ENCODE measurements at places on chromosomes 5 and 9.

GRCh38 chr9:81239388-81239787, 450.0 kb downstream of the TLE1 start:
- no peak for DNase-seq

DNA sequence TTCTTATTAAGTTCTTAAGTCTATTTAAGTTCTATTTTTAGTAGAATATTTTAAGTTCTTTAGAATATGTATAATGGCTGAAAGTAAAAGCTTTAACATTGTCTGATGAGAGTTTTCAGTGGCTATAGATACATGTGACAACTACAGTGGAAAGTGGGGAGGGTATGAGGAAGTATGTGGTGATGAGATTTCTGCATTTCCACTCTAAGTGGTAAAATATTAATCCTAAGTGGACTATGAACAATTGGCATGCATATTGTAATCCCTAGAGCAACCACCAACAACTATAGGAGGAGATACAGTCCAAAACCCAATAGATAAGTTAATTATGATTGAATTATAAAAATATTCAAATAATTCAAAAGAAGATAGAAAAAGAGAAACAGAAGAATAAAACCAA, 183.6 kb downstream of the GADD45G start:
- no peak for DNase-seq

DNA sequence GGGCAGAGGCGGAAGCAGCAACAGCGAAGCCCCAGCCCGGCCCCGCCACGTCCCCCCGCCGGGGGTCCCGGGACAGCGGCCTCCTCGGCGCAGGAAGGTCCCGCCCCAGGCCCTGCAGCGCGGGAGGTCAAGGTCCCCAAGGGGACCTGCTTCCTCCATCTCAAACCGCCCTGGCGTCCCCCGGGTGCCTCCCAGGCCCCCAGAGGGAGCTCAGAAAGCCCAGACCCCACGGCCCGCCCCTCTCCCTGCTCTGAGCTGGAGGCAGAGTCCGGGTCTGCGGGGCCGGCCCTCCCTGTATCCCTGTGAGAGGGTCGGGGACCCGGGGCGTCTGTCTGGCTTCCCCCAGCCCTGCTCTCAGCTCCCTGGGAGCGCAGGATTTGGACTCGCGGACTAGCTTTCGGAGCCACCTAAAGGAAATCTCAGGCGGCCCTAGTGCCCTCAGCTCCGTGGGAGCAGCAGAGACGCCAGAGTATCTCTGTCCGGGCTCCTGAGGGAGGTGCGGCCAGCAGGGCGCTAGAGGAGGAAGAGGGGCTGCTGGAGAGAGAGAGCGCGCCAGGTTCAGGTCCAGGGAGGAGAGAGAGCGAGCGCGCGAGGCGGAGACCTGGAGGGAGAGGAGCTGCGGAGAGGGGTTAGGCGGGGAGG, 30.7 kb downstream of the EXOC3 start:
- DNase-seq, result no peak

DNA sequence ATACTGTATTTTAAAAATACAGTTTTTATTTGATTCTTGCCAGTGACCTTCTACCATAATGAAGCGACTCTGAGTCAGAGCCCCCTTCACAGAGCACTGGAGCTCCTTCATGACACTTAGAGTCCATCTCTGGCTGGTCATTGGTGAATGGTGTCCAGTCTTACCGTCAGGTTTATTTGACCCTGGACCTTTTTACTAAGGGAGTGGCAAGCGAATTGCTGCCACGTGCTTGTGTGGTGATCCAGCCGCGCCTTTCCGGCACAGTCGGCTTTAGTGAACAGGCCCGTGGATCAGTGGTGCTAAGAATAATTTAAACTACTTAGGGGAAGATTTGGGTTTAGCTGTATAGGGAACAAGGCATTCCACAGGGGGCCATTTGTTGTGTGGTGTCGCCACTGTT, 48.5 kb downstream of the PRRC2B start:
- DNase-seq, result no peak

- DNase-seq, result no peak
Observed at GRCh38 chr5:56585461-56585860, 229.9 kb upstream of the MAP3K1 start.

DNA sequence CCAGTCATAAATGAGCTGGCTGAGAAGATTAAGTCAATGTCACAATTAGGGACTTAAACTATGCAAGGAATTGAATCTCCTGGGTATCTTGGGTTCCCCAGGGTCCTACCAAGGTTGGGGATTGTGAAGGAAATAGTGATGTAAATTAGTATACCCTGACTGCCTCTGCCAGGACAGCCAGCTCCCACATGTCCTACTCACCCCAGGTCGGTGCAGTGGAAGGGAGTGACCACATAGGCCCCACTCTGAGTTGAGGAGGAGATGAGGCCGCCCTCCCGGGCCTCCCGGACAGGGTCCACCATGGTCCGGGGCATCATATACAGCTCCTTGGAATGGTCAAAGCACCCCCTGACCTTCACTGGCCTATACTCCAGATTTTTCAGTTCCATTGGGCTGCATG, 2.7 kb downstream of the SURF1 start:
- no peak for DNase-seq

- peak; percentile 55 for DNase-seq
Observed at GRCh38 chr5:151772029-151772845, 483 bp downstream of the G3BP1 start.

All from stimulated activated naive CD4-positive, alpha-beta T cell treated with Interleukin-2 at 50 U/mL for 16 hours (primary cell).